A549 treated with CORT108297 at 1 μM for 4 hours (cell line): ENCODE measurements at places on chromosomes 3 and 15. TPM values are rescaled to one million over a fixed set of nuclear protein-coding genes. Genes with fewer than 3 reads are reported as not detected.

Gene PLA2G4F
- not detected in 5 replicates for total RNA-seq

Gene POU1F1
- not detected in 5 replicates for total RNA-seq

Gene HRH1
- total RNA-seq, result 7.6 to 9.0 TPM (median 8.1 TPM) in 5 replicates

Gene CLDN1
- 21.1 to 29.3 TPM (median 26.0 TPM) in 5 replicates for total RNA-seq

Gene CELSR3
- total RNA-seq, result 3.2 to 5.9 TPM (median 4.7 TPM) in 5 replicates

Gene SLCO2A1
- 0.01 to 0.09 TPM (median 0.02 TPM) in 5 replicates for total RNA-seq

Gene SLC22A14
- 0.03 to 0.07 TPM (median 0.03 TPM) in 3 of 5 replicates, not detected in the others for total RNA-seq

Gene TRH
- total RNA-seq, result not detected in 5 replicates

Gene SLC12A8
- 0.95 to 1.6 TPM (median 1.0 TPM) in 5 replicates for total RNA-seq

Gene DPPA2
- total RNA-seq, result not detected in 5 replicates

Gene GHRL
- 0.14 TPM in 1 of 5 replicates, not detected in the others for total RNA-seq

Gene CACNA1D
- total RNA-seq, result 0.61 to 1.2 TPM (median 0.83 TPM) in 5 replicates

Gene CD86
- total RNA-seq, result not detected in 5 replicates

Gene TRIM71
- not detected in 5 replicates for total RNA-seq

Gene SCAANT1
- total RNA-seq, result not detected in 5 replicates

Gene RTP1
- not detected in 5 replicates for total RNA-seq

Gene GRK7
- not detected in 5 replicates for total RNA-seq
